ENCODE measurements at places on chromosomes 5 and 9.

DNA sequence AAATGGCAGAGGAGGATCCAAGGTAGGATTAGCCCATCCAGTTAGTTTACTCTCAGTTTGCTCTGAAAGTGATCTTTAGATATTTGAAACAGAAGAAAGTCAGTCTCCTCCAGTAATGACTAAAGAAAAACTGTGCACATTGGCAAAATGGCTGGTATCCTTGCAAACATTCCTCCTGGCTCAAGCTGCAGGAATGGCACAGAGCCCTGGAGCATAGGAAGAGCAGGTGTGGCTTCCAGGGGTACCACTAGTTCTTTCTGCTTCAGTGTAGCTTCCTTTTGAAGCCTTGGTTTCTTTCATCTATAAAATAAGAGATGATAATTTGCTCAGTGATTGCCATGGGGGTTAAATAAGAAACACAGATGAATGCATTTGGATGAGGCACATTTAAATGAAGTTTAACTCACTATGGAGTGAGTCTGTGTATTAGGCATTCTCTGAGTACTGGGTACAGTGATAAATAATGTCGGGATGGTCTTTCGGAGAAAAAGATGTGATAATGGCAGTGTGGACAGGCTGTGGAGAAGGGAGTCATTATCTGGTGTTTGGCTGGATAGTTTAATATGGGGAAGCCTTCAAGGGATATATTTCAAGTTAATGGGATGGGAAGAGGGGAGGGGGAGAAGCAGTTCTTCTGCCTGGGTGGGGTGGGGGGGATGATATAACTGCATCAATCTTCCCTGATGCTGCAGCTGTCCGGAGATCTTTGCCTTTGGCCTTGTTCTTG, 217.3 kb upstream of the KLF4 start:
- DNase-seq: no peak

DNA sequence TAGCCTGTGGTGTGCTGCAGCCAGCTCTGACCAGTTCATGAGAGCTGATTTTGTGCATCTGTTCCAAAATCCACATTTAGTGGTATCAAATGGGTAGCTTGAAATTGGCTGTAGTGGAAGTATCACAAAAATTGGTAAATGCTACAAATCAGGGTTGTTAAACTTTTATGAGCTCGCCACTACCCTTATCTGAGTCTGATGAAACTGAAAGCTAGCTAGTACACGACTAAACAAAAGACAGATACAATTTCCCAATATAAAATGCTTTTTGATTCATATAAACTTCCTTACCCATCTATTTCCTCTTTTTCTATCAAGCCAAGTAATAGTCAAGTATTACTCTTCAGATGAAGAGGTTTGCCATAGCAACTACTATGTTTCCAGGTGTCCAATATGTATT, 392.0 kb downstream of the TMEM161B start:
- no peak for DNase-seq

- no peak for DNase-seq
Measured at GRCh38 chr5:62587737-62588136, 9.1 kb downstream of the LRRC70 start.

DNA sequence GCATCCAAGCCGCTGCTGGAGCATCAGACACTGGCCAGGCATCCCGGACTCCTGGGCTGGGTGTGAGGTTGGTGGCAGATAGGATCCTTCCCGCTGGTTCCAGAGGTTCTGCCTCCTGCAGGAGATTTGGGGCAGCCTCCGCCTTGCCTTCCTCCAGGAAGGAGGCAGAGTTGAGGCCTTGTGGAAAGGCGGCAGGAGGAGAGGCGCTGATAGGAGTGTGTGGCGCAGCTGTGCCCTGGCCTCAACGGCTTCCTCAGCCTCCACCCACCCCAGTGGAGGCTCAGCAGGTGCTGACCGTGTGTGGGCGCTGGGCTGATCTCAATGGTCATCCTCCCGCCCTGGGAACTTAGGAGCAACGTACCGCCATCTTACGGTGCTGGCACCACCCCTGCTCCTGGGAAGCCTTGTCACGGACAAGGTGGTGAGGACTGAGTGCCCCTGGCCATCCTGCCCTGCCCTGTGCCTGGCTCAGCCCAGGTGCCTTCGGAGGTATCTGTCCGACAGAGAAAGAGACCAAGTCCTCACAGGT, 10.2 kb downstream of the NCS1 start:
- DNase-seq: no peak

- no peak for DNase-seq
Measured at GRCh38 chr5:85000671-85001070, 616.0 kb upstream of the EDIL3 start.

DNA sequence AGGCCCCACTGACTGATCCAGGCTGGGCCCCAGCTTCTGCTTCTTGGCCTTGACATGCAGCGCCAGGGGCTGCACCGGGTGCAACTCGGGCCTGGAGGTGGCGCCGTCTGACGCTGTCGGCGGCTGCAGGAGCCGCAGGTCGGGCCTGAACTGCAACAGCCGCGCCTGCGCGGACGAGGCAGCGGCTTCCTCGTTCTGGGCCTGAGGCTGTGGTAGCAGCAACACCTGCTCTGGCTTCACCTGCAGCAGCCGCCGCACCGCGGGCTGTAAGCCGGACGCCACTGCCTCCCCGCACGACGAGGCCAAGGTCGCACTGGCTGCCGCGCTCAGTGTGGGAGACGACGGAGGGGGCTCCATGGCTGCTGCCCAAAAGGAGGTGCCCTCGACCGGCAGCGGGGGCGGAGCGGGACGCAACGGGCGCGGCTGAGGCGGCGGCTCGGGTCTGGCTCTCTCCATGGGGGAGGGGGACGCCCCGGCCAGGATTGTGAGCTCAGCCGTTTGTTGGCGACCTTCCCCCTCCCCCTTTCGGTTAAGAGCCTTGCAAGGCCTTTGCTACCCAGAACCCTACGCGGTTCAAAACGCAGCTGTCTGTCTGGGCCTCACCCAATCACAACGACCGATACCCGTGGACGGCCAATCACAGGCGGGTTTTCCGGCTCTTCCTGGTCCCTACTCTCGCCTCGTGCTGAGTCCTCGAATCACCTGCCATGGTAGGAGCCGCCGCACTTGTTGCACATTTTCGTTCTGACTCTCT, 438 bp downstream of the SOX30 start:
- DNase-seq: peak; percentile 78

DNA sequence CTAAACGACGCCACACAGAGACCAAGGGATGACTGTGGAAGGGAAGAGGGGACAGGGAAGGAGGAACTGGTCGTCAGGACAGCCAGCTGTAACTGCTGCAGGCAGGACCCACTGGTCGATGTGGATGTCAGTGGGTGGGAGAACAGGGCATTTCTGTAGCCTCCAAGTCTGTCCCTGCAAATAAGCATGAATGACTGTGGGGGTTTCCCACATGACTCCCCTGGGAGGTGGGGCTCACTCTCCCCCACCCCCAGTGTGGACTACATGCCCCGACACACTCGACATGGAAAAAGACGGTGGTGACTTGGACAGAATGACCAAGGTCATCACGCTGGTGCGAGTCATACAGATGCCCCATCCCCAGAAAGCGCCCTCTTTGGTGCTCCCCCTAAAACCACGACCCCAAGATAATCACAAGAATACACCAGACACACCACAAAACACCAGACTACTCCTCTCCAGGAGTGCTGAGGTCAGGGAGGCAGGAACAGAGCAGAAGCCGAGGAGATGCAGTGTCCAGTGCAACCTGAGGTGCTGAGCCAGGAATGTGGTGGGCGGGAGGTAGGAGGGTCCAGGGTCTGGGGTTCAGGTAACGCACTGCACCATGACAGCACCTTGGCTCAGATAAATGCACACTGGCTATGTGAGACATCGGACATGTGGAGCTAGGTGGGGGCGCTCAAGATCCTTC, 64.9 kb downstream of the SECISBP2 start:
- no peak for DNase-seq

- no peak for DNase-seq
Measured at GRCh38 chr9:109801484-109801883, 21.5 kb downstream of the PALM2AKAP2 start.

DNA sequence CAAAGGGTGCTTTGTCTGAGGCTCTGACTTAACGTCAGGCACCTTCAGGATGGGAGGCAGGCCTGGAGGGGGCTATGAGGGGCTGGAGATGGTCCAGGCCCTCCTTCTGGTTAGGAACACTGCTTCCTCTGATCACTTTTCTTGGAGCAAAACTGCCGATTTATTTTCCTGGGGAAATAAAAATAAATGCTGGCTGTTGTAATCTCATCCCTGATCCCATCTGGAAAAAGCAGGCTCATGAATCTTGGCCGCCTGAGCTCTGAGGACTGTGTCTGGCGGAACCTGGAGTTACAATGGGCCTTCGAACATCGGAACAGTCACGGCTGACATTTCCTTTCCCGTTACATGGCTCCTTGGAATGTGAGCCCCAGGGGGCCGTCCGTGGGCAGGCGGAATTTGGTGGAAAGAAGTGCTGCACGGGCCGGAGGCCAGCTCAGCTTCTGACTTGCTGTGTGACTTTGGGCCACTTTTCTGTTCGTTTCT, 157.8 kb downstream of the RGS3 start:
- DNase-seq: no peak

- no peak for DNase-seq
Measured at GRCh38 chr9:109894473-109894872, 114.5 kb downstream of the PALM2AKAP2 start.

DNA sequence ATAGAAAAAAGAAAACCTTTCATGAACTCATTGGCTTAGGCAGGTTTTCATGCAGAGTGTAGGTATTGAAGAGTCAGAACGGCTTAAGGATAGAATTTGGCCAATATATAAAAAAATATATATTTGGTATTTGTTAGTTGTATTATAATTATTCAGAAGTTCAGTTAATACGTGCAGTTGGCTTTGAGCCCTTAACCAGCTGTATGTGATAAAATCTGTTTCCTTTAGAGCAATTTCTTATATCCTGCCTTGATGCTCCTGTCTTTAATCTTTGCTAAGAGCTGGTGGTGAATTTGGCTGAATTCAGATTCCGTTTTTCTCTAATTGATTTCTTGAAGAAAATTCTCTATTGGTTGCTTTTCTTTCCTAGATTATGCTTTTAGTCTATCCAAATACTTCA, 3.7 kb downstream of the ANXA1 start:
- DNase-seq: no peak

DNA sequence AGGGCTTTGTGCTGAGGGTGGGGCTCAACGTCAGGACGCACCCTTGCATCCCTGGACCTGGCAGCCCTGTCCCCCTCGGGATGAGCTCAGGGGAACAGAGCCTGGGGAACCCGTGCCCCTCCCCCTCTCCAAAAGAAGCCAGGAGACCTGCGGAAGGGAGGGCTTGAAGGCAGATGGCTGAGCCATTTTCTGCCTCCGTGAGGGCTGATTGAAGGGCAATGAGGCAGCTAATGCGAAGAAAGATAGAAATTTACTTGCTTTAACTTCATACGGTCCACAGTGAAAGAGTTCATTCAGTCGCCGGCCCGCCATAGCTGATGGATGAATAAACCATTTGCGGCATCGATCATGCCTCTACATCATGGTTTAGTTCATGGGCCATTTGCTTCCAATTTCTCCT, 28.8 kb downstream of the ASS1 start:
- DNase-seq: no peak

- DNase-seq: no peak
Measured at GRCh38 chr5:170216257-170216864, 16.4 kb upstream of the C5orf58 start.

DNA sequence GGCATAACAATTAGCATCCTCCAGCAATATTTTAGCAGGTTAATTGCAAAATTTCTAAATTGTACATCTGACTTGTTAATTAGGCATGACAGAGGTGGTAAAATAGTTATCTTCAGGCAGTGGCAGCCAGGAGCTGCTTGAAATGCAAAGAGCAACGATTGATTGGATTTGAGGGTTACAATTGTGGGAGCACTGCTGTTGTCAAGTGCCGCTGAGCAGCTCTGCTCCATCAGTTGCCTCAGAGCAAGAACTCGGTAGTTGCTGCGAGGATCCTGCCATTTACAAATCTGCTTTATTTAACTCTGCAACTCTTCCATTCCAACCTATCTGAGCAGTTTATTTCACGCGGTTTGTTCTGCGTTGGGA, 12.6 kb downstream of the PBX3 start:
- no peak for DNase-seq

GRCh38 chr5:151682751-151683331, 3.9 kb downstream of the SPARC start:
- DNase-seq: no peak

GRCh38 chr5:68420476-68421344, 205.2 kb downstream of the PIK3R1 start:
- DNase-seq: no peak

DNA sequence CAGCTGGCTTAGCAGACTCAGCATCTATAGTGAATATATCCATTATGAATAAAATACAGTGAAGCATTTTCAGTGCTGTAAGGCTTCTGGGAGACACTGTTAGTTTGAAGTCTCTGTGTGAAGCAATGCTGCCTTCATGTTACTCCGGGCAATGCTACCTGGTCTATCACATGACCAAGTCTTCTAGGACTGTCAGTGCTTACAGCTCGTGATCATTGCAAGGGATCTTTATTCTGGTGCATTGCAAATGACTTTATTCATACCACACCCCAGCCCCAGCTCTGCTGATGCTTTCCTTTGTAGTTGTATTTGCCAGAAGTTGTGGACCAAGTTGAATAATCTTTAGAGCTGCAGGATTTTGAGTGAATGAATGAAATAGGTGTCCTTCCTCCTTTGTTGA, 21.9 kb upstream of the NDFIP1 start:
- DNase-seq: no peak

GRCh38 chr5:59496524-59497134, 396.9 kb downstream of the PDE4D start:
- no peak for DNase-seq

- no peak for DNase-seq
Measured at GRCh38 chr5:18900644-18901043, 1087.4 kb downstream of the CDH18 start.

DNA sequence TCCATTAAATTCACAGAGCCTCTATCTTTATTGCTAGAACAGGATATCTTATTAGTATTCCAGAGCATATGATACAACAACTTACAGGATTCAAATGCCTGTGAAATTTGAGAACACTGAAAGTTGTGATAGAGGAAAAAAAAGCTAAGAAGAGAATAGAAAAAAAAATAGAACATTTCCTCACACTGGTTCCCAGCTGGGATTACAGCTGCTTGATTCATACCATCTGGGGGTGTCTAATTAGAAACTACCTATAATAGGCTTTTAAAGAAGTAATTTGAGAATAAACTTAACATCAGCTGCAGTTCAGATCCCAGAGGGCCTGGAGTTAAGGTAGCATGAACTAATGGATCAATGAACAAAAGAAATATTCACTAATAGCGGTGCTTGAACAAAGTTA, 922.0 kb downstream of the CDH12 start:
- no peak for DNase-seq

GRCh38 chr5:159548517-159548916, 218.2 kb upstream of the IL12B start:
- no peak for DNase-seq
